ENCODE measurements at places on chromosomes 2 and 18.

GRCh38 chr2:155218945-155219344 lies 520.5 kb downstream of the KCNJ3 start:
- DNase-seq: no peak

DNA sequence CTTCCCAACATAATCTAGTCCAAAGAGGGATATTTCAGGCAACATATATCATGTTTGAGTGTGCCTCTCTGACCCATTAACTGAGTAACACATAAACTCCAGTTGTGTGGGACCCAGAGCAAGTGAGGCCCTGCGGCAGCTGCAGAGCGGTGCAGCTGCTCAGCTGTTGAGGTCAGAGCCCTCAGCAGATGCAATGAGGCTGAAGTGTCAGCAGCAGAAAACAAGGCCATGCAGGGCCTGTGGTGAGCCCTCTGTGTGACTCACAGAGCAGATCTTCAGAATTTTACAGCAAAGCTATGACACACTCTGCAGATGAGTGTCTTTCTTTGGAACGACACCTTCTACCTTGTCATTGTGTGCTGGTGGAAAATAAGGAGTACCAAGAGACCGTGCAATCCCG lies 168.5 kb downstream of the CBLN2 start:
- peak; percentile 41 for DNase-seq

DNA sequence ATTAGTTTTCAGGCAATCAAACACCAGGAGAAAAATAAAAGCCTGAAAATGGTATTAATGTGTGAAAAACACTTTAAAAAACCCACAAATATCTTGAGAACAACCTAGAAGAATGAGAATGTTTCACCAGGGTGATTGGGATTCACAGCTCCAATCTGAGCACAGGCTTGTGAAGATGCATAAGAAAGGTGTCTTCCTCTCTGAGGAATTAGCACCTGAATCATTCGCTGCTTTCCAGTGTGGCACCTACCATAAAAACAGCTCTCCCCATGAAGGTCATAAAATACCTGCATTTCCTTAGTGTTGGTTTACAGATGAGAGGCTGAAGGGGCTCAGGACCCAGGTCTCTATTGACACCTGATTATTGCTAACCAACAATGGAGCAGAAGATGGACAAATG lies 499.7 kb upstream of the KLHL29 start:
- no peak for DNase-seq

- no peak for DNase-seq
Observed at GRCh38 chr2:169089182-169089581, 19.8 kb downstream of the DHRS9 start.

GRCh38 chr18:48752478-48752877 lies 198.3 kb downstream of the SMAD7 start:
- no peak for DNase-seq

DNA sequence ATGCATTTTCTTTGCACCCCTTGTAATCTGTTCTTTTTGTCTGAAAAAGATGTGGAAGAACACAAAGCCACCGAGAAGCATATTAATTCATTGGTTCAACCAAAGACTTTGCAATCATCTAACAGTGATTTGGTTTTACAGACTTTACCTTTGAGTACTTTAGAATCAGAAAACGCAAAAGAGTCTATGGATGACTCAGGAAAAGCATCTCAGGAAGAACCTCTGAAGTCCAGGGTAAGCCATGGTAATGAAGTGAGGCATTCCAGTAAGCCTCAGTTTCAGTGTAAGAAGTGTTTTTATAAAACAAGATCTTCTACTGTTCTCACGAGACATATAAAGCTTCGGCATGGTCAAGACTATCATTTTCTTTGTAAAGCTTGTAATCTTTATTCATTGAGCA lies 35.2 kb downstream of the ZNF407 start:
- DNase-seq: no peak

GRCh38 chr2:43225788-43226557 lies 433 bp downstream of the ZFP36L2 start:
- DNase-seq: no peak

DNA sequence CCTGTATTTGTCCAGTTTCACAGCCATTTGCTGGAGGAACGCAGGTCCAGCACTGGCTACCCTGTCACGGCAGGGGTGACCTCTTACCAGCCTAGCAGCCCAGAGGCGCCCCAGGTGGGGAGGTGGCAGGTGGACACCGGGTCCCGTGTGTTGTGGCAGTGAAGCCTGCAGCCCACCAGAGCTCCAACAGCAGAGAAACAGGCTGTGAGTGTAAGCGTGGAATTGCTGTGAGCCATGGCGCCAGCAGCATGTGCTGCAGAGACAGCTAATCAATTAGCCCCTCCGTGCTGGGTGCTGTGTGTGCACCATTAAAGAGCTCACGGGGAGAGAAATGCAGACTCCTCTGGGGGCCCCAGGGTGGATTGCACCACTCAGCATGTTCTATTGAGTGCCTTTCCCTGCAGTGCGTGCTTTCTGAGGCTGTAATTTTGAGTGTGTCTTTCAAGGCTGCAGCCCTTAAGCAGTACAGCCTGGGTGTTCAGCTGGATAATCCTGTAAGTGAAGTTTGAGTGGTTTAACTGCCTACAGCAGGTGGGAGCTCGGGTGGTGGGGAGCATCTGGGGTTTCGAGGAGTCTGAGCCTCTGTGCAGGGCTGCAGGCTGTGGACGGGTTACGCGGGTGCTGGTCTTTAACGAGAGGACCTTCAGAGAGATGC lies 15.9 kb downstream of the RTP5 start:
- no peak for DNase-seq

GRCh38 chr2:178163395-178163794 lies 30.9 kb upstream of the OSBPL6 start:
- peak; percentile 26 for DNase-seq

DNA sequence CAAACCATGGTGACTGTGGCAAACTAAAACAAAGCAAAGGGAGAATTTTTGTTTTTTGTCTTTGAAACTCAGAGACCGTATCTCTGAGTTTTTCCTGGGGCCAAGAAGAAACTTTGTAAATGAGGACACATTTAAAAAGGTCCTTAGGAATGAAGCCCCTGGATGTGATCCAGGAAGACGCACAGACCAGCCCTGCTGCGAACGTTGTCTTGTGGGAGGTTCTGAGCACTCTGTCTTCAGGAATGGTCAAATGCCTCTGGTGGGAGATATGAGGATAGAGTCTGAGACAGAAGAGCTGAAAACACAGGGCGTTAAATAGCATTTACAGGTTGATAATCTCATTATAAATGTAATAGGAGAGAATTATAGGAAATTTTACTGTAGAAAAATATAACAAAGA lies 893.5 kb upstream of the KLHL29 start:
- DNase-seq: no peak

DNA sequence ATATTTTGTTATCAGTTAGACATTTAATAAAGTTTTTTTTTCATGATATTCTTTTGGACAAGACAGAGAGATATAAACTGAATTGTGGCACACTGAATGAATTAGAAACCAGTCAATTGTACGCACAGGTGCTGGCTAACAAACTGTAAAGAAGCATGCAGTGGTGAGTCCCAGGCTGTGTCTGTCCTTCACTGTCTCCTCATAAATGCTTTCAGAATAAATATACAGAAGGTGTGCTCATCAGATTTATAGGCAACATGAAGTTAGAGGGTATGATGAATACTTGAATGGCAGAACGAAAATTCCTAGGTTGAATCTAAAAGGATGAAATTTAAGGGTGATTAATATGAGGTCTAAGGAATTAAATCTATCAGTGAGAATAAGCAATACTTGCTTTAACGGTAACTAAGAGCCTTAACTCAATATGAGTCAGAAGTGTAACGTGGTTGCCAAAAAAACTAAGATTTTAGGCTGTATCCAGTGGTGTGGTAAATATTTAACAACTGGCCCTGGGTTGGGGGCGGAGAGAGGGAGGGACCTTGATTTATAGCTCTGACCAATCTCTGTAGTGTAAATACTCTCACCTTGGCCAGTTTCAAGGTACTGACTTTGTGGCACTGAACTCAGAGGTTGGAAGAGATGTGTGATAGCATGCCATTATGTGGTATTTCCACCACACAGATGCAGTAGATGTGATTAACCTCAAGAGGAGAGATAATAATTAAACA lies 41.9 kb upstream of the AAK1 start:
- DNase-seq: peak; percentile 85

GRCh38 chr2:80947601-80948130 lies 643.1 kb upstream of the LRRTM1 start:
- DNase-seq: peak; percentile 59

DNA sequence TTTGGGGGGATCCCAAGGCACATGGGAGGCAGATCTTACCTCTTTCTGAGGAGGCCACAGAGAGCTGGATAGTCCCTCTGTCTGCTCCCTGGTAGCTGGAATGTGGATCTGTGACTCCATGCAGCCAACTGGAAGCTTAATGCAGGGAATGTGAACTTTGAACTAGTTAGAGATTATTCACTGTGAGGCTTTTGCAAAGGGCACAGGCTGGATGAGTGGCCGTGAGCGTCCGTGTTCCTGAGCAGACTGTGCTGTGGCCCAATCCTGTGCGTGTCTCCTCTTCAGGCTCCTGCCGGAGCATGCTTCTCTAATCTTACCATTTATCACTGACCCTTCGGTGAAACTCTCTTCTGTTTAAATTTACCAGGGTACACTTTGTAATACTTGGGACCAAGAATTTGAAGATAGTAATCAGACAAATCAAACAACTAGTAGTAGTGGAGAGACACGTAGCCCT lies 187.6 kb downstream of the PTPRM start:
- DNase-seq: peak; percentile 83

GRCh38 chr18:12990123-12990475 lies 1.1 kb upstream of the CEP192 start:
- DNase-seq: peak; percentile 9

DNA sequence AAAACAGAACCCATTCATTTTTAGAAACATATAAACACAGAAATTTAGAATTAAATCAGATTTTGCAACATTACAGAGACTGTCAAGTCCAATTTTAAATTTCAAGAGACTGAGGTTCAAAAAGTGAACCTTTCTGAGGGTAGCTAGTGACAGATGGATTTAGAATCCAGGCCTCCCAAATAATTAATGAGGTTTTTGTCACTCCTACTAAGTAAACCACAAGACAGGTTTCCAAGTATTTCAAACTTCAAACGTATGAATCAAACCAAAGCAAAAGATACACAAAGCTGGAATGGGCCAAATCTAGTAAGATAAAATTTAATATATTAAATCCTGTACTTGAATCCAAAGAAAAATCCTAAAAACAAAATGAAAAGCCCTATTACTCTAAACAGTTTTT lies 25.3 kb downstream of the PPP4R3B start:
- no peak for DNase-seq

DNA sequence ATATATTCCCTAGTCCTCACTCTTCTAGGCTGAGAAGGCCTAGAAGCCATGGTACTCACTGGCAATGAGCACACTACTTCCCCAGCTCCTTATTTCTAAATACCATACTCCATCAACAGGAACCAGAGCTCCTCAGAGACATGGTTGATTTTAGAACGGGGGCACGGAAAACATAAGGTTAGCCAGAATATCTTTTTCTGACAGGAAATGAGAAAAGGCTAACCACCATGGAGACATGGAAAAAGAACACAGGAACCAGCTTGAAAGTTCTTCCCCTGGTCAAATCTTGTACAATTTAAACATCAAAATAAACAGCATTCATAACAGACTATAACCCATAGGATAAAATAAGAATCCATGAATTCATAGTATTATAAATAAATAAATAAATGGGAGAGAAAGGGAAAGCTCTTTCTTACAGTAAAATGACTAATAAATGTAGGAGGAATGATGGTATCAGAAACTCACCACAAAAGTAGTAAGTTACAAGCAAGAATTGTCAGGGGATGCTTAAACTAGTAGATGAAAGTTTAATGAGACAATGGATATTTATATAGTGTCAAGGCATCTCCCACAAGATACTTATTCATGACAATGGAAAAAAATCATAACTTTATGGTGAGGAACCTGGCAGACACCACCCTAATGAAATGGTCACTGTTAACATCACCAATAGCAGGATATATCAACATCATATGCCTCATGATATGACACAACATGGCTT lies 20.6 kb upstream of the GCC2 start:
- no peak for DNase-seq

GRCh38 chr2:18373081-18373480 lies 187.4 kb downstream of the RDH14 start:
- DNase-seq: no peak

DNA sequence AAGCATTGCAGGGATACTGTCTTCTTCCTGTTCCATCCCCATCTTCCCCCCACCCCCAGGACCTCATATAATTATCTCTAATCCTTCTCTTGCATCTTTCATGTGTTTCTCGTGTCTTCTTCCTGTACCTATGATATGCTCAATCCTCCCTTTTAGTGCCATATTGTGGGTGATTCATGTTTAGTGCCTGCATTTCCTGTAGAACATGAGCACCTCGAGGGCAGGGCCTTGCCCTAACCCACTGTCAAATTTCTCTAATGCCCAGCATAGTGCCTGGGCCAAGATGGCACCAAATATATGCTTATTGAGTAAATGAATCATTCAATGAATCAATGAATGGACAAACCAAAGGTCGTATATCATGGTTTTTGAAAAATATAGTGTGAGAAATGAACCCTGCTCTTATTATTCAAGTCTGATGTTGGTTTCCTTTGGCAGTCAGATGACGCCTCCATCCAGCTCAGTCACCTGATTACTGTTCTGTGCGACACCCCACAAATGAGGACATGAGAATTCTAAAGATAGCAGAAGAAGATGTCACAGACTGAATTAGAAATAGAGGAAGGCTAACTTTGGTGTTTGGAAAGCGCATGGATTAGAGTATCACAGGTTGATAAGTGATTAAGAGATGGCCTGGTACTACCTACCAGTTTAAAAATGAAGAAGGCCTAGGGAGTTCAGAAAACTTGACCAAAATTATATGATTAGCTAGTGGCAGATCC lies 278.4 kb downstream of the PRKCE start:
- no peak for DNase-seq

DNA sequence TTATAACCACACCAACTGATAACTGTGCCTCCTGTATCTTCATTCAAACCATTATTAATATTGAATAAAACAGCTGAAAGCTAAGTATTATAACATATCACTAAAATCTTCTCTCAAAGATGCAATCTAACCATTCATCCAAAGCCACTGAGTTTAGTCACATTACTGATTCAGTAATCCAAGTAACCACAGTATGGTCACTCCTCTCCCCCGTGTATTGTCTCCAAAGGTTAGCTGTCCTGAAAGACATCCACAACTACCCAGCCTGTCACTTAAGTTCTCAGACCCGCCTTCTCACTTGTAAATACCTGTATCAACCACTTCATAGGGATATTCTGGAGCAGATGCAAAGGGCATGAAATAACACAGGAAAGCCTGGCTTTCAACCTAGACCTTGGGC lies 213.4 kb upstream of the BOD1L2 start:
- DNase-seq: peak; percentile 50

GRCh38 chr2:109633284-109633961 lies 19.3 kb downstream of the SOWAHC start:
- DNase-seq: no peak

GRCh38 chr2:98912957-98913915 lies 22.8 kb downstream of the CRACDL start:
- DNase-seq: peak; percentile 61
